ENCODE measurements at places on chromosomes 12 and 14.

- DNase-seq, result no peak
These were observed 15.3 kb downstream of the TCHP start for GRCh38 chr12:109915171-109916040.

DNA sequence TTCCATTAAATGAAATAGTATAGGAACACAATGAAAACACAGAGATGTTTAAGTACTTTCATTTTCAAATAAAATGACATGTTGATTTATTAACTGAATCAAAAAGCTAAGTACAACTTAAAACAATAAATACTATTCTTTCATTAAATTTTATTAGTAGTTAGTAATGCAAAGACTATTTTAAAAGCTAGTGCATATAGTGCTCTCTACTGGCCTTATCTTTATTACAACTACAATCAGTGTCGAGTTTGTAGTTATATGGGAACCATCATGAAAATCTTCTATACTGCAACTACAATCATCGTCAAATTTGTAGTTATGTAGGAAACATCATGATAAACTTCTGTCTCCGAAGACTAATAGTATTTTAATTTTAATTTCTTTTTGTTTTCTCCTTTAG is 8.9 kb upstream of the LIN7A start:
- no peak for DNase-seq

- no peak for DNase-seq
These were observed 59.5 kb upstream of the CHGA start for GRCh38 chr14:92863286-92864080.

GRCh38 chr14:102949062-102949800 is 26.8 kb downstream of the AMN start:
- peak; percentile 75 for DNase-seq
